GM12891 (cell line): ENCODE measurements at places on chromosomes 12 and 14.

- no peak for DNase-seq
Observed at GRCh38 chr12:127150479-127150878, 1116.5 kb upstream of the TMEM132C start.

GRCh38 chr12:43329375-43329774 lies 222.6 kb downstream of the ADAMTS20 start:
- no peak for DNase-seq

DNA sequence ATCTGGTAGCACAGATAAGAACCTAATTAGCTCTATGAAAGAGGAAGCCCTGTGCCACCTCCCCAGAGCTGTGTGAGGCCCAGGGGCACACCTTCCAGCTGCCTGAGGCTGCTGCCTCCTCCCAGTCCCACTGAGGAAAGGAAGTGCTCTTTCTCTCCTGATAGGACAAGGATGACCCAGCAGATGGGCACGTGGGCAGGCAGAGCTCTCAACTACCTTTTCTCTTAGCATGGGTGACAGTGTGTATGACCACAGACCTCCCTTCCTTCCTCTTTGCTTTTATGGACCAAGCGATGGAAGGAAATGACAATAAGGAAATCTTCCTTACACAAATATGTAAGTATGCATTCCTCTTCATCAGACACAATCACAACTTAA lies 127.6 kb upstream of the AMIGO2 start:
- no peak for DNase-seq

DNA sequence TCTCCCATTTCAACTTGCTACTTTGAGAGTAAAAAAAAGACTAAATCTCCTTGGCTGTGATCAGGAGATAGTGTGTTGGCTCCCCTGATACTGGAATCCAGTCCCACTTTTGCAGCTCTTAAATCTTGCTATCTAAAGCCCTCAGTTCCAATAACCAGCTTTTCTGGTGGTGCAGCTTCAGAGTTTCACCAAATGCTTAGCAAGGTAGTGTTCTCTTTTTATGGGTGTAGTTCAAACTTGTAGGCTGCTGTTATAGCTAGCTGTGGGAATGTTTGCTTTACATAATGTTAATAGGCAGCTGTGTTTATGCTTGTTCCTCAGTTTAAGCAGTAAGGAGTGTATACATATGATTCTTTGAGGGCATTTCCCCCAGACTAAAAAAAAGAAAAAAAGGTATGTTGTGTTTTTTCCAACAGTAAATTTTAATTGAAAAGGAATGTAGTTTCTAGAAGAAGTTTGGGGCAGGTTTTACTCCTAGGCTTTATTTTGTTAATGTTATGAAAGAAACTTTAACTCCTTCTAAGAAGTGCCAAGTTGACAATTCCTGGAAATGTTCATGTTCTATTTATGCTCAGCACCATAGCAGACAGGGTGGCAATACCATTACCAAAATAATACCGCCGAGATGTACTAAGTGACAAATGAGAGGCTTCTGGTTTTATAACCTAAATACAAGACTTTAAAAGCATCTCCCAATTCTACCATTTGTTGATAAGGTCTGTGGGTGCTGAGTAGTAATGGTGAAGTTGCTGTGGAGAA lies 12.1 kb downstream of the CRADD start:
- DNase-seq: no peak

DNA sequence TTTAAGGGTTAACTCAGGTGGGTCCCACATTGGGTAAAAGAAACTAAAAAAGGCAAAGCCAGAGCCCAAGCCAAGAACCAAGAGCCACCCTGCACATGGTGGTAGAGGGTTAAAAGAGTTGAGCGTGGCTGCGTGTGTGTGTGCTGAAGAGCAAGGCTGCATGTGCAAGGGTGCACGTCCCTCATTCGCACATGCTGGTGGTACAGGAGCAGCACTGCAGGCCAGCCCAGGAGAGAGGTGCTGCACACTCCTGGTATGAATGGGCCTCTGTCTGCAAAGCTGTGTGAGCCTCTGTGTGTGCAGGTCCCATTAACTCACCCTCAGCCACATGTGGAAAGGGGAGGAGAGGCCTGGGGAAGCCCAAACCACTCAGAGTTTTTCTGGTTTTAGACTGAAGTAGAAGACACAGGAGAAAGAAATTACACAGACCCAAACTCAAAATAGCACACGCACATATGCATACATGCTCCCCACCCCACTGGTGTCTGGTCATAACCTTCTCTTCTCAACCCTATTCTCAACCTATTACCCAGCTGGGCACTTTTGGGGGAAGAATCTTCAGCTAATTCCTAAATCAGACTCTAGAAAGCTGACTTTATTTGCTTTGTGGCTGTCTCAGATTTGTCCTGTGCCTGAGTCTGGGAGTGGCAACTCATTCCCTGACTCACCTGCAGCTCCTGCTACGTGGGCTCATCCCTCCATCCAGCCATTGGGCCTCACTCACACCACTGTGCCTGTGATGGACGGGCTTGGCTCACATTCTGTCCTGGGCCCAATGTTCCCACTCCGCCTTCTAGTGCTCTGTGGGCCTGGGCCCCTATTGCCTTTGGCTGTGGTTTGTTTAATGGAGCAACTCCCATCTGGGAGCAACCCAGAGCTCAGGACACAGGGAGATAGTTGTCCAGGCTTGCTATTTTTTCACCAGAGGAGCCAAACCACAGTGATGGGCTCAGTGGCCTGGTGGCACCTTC lies 30.8 kb upstream of the COL2A1 start:
- DNase-seq: no peak

- DNase-seq: peak; percentile 62
Observed at GRCh38 chr14:102594514-102595175, 2.2 kb downstream of the RCOR1 start.

- no peak for DNase-seq
Observed at GRCh38 chr12:132807295-132808092, 21.2 kb downstream of the GOLGA3 start.

GRCh38 chr12:71183846-71184245 lies 26.0 kb upstream of the TSPAN8 start:
- DNase-seq: no peak

- DNase-seq: no peak
Observed at GRCh38 chr12:127400221-127400620, 866.7 kb upstream of the TMEM132C start.

DNA sequence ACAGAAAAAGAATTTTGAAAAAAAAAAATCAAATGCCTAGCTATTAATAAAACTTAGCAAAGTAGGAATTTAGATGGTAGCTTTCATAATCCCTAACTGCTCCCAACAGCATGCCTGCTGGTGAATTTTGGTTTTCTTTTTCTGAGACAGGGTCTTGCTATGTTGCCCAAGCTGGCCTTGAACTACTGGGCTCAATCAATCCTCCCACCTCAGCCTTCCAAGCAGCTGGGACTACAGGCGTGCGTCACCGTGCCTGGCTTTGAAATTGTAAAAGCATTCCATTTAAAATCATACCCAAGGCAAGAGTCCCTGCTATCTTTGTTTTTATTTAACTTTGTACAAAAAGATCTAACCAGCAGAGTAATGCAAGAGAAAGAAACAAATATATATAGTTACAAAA lies 20.7 kb downstream of the FBXO21 start:
- DNase-seq: no peak

DNA sequence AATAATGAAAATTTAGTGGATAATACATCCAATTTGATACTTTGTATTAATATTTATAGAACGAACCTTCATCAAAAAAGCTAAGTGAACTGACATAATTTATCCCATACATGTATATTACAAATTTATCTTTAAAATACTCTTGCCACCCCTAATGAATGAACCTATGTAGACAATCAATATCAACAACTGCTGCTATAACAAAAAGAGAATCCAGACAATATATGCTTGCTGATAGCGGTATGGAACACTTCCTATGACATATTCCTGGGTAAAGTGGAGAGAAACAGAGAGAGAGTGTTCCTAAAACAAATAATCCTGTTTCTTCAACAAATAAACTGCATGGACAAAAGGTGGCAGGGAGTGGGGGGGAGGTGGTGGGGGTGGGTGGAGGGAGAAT lies 31.3 kb downstream of the TM7SF3 start:
- DNase-seq: no peak

GRCh38 chr14:79551523-79551922 lies 659.8 kb downstream of the DIO2 start:
- DNase-seq: no peak

DNA sequence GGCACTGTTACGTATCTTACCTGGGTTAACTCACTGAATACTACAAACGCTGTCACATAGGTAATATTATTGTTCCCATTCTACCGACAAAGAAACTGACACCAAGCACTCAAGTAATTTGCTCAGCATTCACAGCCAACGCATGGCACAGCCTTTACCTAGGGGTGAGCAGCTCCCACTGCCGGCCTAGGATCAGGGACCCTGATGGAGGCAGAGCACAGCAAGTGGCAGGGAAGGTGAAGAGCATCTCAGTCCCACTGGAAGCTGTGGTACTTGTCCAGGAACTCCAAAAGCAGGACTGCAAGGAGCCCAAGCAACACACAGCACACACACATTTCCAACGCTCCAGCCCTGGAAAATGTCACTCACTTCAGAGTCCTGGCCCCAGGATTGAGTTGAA lies 111.8 kb upstream of the CDKN3 start:
- no peak for DNase-seq

GRCh38 chr12:104729091-104729490 lies 229.0 kb downstream of the SLC41A2 start:
- DNase-seq: no peak

DNA sequence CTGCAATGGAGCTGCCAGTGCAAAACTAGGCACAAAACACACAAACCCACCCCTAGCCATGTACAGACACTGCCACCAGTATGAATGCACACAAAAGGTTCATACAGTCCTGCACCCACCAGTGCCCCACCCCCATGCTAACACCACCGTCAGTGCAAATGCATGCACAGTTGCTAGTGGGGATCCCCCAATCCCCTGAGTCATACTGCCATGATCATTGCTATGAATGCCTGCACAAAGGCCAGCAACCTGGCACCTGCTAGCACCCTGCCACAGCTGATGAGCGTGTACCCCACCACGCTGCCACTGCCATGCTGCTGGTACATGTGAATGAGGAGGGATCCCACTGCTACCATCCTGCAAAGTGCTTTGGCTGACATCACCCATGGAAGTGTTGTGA lies 23.9 kb downstream of the PZP start:
- no peak for DNase-seq

DNA sequence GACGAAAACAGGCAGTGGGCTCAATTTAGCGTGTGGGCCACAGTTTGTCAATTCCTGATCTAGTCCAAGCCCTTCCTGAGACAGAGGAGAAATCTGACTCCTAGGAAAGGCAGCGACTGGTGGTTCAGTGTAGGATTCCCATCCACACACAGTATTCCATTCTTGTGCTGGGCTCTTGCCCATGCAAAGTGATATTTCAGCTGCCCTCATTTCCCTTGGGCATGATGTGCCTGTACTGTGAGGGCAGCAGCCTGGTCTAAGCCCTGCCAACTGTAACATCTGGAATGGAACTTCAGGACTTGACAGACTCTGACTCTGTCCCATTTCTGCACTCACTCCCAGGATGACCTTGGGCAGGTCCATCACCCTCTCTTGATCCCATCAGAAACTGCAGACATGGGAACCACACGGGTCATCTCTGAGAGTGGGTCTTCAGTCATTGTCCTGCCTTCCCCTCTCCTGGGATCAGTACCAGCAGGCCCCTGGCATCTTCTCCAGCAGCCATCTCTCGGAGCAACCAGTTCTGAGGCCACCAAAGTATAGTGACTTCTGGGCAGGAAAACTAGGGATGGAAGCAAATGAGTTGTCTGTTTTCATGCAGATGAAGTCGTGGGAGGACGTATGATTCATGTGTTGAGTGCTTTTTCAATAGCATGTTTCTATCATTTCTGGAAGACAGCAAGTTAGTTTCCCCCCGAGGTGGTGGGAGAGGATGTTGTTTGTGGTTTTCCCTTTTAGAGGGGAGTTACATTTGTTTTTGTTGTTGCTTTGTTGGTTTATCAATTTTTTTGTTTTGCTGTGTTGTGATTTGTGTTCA lies 54.2 kb upstream of the BCL2L14 start:
- DNase-seq: no peak

- no peak for DNase-seq
Observed at GRCh38 chr14:90819734-90820393, 3.6 kb upstream of the TTC7B start.

- no peak for DNase-seq
Observed at GRCh38 chr14:104066279-104066678, 19.2 kb upstream of the ASPG start.

GRCh38 chr12:115303723-115304309 lies 619.8 kb upstream of the TBX3 start:
- DNase-seq: no peak

GRCh38 chr14:101069666-101070362 lies 166.3 kb upstream of the RTL1 start:
- no peak for DNase-seq

DNA sequence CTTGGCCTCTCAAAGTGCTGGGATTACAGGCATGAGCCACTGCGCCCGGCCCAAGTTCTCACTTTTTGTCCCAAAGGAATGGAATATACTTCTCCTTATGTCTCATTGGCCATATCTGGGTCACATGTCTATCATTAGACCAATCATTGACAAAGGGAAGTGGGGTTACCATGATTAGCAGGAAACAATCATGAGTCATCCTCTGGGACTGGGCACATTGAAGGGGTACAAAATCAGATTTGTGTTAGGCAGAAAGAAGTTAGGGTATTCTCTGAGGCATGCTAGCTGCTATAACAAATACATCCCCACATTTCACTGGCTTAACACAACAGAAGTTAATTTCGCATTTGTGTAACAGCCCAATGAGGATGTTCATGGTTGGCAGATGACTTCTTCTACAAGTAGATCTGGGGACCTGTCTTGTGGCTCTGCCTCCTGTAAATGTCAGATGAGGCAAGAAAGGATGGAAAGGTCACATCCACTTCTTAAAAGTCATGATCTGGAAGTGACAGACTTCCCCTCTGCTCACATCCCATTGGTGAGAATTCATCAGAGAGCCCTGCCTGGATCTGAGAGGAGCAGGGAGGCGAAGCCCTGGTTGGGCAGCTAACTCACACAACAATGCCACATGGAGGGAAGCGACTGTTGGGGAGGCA lies 3.1 kb downstream of the CCDC63 start:
- no peak for DNase-seq
